ENCODE measurements at places on chromosomes 2 and 18. TPM values are rescaled to one million over a fixed set of nuclear protein-coding genes. Genes with fewer than 3 reads are reported as not detected.

Gene PSD4
- total RNA-seq = 129 TPM

Gene RGPD3
- 0.06 TPM for total RNA-seq

DNA sequence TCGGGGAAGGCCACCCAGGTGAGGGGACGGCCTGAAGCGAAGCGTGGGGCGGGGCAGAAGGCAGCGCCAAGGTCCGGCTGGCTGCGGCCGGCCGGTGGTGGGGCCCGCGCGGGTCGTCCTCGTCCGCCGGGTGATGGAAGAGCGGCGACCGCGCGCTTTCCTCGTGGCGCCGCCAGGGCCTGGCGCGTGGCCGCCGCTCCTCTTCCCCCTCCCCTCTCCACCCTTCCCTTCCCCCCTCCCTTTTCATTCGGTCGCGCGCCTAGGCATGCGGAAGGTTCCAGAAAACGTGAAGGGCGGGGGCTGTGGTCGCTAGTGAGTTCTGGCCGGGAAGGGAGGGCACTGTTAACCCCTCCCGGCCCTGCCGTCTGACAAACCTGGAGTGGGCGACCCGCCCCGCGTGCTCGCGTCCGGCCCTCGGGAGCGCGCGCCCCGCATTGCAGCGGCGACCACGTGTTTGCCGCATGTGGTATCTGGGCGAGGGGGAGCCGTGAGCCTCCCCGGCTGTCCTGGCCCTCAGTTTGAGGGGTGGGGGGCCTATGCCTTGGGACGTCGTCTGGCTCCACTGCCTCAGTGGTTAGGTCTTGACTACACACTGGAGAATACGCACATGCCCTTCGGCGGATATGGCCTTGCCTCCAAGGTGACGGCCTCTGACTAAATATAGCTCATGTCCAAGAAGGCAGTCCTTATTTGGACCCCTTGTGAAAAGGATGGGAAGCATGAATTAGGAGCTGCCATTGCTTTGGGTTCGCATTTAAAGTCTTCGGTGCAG is 579 bp downstream of the MAT2A start:
- peak overlapping the region; percentile 94 for H3K27ac ChIP-seq
- H3K27me3 ChIP-seq = no peaks in the 10 kb centered on the region
- DNase-seq = peak; percentile 84
- no peaks in the 10 kb centered on the region for H3K36me3 ChIP-seq
- H3K4me1 ChIP-seq = peaks cover 56% of the 10 kb centered on the region

GRCh38 chr2:238256594-238257104 is 16.8 kb upstream of the HES6 start:
- no peaks in the 10 kb centered on the region for H3K27me3 ChIP-seq
- no peak overlapping the region for H3K4me3 ChIP-seq
- H3K4me1 ChIP-seq = no peaks in the 10 kb centered on the region
- DNase-seq = peak; percentile 92
- H3K27ac ChIP-seq = no peak overlapping the region

GRCh38 chr18:9469685-9470084 is 5.6 kb upstream of the RALBP1 start:
- H3K4me1 ChIP-seq = no peaks in the 10 kb centered on the region
- H3K36me3 ChIP-seq = no peaks in the 10 kb centered on the region
- H3K4me3 ChIP-seq = no peak overlapping the region
